SW 1271 (cell line): ENCODE measurements at places on chromosomes 6 and 20.

GRCh38 chr6:73989428-73989827 lies 293.4 kb downstream of the CD109 start:
- DNase-seq: no peak

DNA sequence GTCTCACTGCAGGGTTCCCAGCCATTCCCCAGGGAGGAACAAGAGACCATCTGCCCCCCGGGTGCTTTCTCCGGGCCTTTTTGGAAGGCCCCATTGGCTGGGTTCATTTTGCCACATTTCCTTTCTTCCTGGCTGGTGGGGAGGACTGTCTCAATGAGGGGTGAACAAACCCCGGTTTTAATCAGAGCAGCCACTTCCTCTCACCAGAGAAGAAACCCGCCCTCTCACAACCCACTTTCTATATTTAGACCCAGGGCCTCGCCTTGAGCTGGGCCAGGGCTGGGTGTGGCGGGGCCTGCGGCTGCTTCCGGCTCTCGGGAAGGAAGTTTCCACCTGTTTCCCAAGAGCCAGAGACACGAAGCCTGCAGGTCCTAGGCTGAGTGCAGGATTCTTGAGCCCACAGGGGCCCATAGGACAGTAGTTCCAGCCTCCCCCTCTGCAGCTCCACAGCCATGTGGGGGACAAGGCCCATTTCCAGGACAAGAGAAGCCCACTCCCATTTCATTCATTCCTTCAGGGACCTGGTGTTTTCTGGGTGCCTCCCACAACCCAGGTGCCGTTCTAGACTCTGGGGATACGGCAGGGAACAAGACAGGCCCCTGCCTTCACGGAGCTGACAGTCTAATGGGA lies 41.8 kb downstream of the RBM38 start:
- no peak for DNase-seq

GRCh38 chr20:57580478-57581201 lies 19.7 kb downstream of the PCK1 start:
- no peak for DNase-seq

GRCh38 chr6:149316108-149316727 lies 1.3 kb upstream of the TAB2 start:
- no peak for DNase-seq

DNA sequence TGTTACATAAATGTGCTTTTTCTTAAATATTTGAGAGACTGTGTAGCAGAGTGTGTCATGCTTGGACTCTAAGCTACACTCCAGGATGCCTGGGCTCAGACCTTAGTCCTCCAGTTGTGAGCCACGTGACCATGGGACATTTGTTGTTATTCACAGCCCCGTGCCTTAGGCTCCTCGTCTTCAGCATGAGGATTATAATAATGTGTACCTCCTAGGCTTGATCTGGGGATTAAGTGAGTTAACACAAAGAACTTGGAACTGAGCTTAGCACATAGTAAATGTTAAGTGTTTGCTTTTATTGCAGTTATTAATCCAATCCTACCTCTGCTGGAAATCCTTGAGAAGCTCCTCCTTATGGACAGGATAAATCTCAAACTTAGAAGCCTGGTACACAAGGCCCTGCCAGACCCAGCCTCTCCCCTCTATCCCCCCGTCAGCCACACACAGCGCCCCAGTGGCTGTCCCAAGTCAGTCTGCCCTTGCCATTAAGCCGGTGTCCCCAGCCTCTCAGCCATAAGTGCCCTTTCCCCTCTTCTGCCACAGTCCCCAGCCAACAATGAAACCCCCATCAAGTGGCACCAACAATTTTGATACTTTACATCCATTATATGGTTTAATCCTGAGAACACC lies 177.5 kb downstream of the TMEM242 start:
- no peak for DNase-seq

GRCh38 chr6:25652007-25652515 lies at the start of gene SCGN:
Gene SCGN, plus strand, starts transcription at chr6:25652215. Its CDS starts 189 bp downstream, at chr6:25652404.
- no peak for DNase-seq

- no peak for DNase-seq
Measured at GRCh38 chr6:42326248-42326647, 108.6 kb upstream of the MRPS10 start.

- peak; percentile 99 for DNase-seq
Measured at GRCh38 chr6:30752157-30752927, 8.0 kb upstream of the IER3 start.

DNA sequence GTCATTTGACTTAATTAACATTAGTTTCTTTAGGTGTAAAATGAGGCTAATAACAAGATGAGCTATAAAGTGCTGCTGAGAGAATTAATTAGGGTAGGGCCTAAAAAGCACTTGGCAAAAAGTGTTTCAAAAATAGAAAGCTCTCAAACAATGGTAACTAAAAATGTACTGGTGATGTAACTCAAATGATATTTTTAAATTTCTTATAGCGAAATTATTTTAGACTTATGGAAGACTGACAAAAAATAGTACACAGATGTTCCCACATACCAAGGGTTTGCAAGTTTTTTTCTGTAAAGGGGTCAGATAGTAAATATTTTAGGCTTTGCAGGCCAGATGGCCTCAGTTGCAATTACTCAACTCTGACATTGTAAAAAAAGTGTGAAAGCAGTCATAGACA lies 190.7 kb upstream of the UFL1 start:
- no peak for DNase-seq

GRCh38 chr6:127381384-127381783 lies 38.0 kb upstream of the ECHDC1 start:
- no peak for DNase-seq

- no peak for DNase-seq
Measured at GRCh38 chr20:17620371-17621228, 50.7 kb downstream of the DSTN start.

DNA sequence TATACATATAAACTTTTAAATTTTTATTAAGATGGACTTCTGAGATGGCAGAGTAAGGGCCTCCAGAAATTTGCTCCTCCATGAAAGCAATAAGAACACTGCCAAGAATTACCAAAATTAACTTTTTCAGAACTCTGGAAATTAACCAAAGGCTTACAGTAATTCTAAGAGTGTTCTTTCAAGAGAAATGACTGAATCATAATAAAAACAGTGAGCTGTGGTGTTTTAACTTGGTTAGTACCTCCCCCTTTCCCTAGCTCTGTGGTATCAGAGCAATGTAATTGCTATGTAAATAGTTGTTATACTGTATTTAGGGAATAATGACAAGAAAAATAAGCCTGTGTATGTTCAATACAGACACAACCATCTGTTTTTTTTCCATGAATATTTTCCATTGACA lies 19.0 kb downstream of the HECA start:
- DNase-seq: no peak

DNA sequence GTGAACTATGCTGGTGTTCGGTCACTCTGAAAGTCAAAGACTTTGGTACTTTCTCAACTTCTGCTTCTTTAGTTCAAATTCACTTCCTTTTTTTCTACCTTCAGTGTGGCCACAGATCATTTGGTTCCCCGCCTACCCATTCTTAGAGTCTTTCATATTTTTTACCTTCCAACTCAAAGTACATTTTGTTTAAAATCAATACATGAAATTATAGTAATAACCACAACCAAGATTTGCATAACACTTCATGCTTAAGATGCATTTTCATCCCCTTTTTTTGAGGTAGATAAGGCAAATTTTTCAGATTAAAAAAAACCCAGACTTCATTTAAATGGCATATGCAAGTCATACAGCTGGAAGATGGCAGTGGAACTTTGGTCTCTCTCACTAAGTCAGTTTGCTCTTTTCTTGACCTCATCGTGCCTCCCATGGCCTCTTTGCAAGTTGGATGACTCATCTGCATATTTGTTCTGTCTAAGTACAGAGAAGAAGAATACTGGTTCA lies 11.9 kb upstream of the CNR1 start:
- no peak for DNase-seq

- DNase-seq: no peak
Measured at GRCh38 chr20:36309643-36310042, 3.5 kb downstream of the DLGAP4 start.

DNA sequence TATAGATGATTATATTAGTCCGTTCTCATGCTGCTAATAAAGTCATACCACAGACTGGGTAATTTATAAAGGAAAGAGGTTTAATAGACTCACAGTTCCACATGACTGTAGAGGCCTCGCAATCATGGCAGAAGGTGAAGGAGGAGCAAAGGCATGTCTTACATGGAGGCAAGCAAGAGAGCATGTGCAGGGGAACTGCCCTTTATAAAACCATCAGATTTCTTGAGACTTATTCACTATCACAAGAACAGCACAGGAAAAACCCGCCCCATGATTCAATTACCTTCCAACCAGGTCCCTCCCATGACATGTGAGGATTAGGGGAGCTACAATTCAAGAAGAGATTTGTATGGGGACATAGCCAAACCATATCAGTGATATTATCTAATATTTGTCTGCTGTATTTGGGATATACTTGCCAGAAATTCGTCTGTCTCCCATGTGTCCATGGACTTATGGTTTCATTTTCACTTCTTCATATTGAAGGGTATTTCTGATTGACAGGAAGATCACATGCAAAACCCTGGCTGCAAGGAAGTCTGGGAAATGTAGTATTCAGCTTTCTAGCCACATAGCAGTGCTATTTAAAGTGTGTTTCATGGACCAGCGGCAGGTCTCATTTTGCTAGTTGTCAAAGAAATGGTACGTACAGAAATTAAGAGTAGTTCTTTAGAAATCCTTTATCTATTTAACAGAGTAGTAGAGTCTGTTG lies 50.5 kb upstream of the PAK5 start:
- DNase-seq: peak; percentile 41

DNA sequence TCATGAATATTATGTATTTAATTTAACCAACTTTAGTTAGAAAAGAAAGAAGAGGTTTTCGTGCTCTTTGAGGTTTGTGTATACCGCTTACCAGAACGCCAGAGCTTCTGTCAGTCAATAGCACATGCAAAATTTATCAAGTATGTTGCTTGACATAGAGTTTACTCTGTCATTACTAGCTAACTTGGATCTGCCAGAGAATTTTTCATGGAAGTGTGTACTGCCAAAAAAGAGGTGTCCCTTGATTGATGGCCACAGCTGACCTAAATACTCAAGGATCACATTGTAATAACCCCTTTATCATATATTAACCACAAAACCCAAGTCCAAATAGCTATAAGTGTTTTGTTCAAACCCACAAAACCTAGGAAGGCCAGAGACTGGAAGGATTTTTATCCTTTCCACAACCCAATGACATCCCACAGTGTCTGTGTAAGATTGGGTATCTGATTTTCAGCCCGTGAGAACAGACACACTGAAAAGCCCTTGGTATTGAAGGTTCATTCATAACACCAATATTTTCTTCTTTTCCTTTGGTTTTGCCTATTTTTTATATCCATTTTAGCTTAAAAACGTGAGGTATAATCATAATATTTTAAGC lies 194.0 kb upstream of the EYA4 start:
- DNase-seq: no peak

DNA sequence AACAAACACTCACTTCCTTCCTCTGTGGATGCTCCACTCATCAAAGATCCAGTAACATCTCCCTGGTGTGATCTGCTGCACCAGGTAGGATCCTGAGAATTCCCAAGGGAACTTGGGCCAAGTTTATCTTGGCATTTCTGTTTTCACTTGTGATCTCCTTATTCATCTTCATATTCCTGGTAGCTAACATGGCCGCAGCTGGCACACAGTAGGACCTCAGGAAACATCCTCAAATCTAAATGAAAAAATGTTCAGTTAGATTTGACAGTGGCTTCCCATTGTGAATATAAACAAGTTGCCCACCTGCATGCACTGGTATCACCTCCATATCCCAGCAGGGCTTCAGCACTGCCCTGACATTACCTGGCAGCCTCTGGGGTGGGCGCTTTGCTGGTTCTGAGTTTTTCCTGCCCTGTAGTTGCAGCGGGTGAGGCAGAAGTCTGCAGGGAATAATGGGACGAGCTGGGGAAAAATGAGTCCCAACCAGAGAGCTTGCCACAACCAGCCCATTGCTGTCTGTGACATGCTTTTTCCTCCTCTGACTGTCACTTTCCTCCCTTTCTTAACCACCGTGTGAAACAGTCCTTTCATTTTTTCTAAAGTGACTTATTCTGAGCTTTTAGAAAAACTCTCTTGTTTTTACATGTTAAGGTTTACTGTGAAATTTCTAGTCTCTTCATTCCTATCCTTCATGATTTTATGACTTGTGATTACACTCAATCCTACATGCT lies 9.4 kb upstream of the DSTN start:
- no peak for DNase-seq

GRCh38 chr6:136582711-136583471 lies 32.7 kb upstream of the MAP7 start:
- DNase-seq: peak; percentile 85

- DNase-seq: no peak
Measured at GRCh38 chr6:68726992-68727391, 91.9 kb downstream of the ADGRB3 start.

DNA sequence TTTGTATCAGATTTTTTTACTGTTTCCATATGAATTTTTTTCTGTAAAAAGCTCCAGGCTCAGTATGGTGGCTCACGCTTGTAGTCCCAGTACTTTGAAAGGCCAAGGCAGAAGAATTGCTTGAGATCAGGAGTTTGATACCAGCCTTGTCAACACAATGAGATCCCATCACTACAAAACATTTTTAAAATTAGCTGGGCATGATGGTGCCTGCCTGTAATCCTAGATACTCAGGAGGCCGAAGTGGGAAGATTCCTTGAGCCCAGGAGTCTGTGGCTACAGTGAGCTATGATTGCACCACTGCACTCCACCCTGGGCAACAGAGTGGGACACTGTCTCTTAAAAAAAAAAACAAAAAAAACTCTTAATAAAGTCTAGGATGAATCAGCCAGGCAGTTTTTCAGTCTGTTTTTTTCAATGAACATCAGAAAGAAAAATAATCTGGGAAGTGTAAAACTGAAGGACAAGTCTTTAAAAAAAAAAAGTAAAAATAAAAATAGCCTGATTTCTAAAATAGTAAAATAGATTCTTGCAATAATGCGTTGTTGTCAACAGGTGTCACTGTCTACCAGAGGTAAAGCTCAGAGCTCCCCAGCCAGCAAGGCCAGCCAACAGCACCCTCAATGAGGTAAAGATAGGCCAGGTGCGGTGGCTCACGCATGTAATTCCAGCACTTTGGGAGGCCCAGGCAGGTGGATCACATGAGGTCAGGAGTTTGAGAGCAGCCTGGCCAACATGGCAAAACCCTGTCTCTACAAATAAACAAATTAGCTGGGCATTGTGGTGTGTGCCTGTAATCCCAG lies 9.3 kb upstream of the ATG5 start:
- DNase-seq: peak; percentile 9
